ENCODE measurements at places on chromosomes 3 and 15.

GRCh38 chr15:27673766-27674445 is 425.2 kb downstream of the OCA2 start:
- DNase-seq = no peak

DNA sequence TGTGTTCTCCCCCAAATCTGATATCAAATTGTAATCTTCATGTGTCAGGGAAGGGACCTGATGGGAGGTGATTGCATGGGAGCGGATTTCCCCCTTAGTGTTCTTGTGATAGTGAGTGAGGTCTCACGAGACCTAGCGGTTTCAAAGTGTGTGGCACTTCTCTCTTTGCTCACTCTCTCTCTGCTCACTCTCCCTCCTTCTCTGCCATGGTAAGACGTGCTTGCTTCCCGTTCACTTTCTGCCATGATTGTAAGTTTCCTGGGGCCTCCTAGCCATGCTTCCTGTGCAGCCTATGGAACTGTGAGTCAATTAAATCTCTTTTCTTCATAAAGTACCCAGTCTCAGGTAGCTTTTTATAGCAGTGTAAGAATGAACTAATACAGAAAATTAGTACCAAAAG is 30.6 kb upstream of the OR5H6 start:
- no peak for DNase-seq

DNA sequence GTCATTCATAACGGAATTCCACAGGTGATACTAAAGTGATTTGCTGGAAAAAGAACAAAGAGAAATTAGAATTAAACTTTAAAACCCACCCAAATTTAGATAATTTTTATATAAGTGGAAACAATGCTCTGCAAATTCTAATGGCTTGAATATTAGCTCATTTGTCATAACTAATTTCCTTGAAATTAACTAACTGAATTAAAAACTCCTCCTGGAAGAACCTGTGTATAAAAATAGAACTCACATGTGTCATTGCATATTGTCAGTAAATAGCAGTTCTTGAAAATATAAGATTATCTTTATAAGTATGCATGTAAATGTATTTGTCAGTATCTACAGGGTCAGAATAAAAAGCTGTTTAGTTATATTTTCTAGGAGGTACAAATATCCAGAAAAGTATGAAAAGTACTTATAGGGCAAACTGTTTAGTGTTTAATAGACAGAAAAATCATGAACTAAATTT is 16.3 kb downstream of the ZIC1 start:
- no peak for DNase-seq

DNA sequence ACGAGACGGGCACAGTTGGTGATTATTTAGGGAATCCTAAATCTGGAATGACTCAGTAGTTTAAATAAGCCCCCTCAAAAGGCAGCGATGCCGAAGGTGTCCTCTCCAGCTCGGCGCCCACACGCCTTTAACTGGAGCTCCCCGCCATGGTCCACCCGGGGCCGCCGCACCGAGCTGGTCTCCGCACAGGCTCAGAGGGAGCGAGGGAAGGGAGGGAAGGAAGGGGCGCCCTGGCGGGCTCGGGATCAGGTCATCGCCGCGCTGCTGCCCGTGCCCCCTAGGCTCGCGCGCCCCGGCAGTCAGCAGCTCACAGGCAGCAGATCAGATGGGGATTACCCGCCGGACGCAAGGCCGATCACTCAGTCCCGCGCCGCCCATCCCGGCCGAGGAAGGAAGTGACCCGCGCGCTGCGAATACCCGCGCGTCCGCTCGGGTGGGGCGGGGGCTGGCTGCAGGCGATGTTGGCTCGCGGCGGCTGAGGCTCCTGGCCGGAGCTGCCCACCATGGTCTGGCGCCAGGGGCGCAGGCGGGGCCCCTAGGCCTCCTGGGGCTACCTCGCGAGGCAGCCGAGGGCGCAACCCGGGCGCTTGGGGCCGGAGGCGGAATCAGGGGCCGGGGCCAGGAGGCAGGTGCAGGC is 318.0 kb downstream of the FGF12 start:
- DNase-seq = no peak

- DNase-seq = no peak
Measured at GRCh38 chr3:56055546-56055945, 412.7 kb downstream of the ERC2 start.
